ENCODE measurements at places on chromosomes 12 and 14. TPM values are rescaled to one million over a fixed set of nuclear protein-coding genes. Genes with fewer than 3 reads are reported as not detected.

Gene KRT74
- total RNA-seq = not detected

Gene KLHL33
- total RNA-seq = 0.59 TPM

Gene C12orf50
- total RNA-seq = not detected

Gene MLH3
- 16.2 TPM for total RNA-seq

Gene REC8
- total RNA-seq = 92.8 TPM

Gene NEUROD4
- total RNA-seq = not detected

GRCh38 chr14:75913183-75913582 lies 68.6 kb downstream of the TGFB3 start:
- no peak for DNase-seq
- H3K27ac ChIP-seq = no peak overlapping the region
- no peaks in the 10 kb centered on the region for H3K27me3 ChIP-seq
- no peaks in the 10 kb centered on the region for H3K4me1 ChIP-seq

- DNase-seq = no peak
- H3K27ac ChIP-seq = no peak overlapping the region
- H3K27me3 ChIP-seq = no peaks in the 10 kb centered on the region
- H3K4me1 ChIP-seq = no peaks in the 10 kb centered on the region
- H3K36me3 ChIP-seq = no peaks in the 10 kb centered on the region
- H3K4me3 ChIP-seq = no peak overlapping the region
Measured at GRCh38 chr14:82385048-82385447, 851.4 kb upstream of the SEL1L start.

DNA sequence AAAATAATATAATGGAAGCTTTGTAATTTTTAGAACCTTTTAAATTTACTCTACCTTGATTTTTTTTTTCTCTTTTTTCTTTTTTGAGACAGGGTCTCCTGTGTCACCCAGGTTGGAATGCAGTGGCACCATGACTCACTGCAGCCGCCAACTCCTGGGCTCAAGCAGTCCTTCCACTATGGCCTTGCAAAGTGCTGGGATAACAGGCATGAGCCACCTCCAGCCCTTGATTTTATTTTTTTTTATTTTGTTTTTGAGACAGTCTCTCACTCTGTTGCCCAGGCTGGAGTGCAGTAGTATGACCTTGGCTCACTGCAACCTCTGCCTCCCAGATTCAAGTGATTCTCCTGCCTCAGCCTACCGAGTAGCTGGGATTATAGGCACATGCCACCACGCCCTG lies 65.3 kb upstream of the TRAF3 start:
- no peaks in the 10 kb centered on the region for H3K4me1 ChIP-seq
- no peak overlapping the region for H3K4me3 ChIP-seq
- H3K36me3 ChIP-seq = peaks cover 11% of the 10 kb centered on the region
- no peak for DNase-seq
- no peaks in the 10 kb centered on the region for H3K27me3 ChIP-seq

GRCh38 chr12:67789266-67789665 lies 140.7 kb downstream of the DYRK2 start:
- no peaks in the 10 kb centered on the region for H3K27me3 ChIP-seq
- no peaks in the 10 kb centered on the region for H3K4me1 ChIP-seq
- H3K36me3 ChIP-seq = peaks cover 1% of the 10 kb centered on the region

DNA sequence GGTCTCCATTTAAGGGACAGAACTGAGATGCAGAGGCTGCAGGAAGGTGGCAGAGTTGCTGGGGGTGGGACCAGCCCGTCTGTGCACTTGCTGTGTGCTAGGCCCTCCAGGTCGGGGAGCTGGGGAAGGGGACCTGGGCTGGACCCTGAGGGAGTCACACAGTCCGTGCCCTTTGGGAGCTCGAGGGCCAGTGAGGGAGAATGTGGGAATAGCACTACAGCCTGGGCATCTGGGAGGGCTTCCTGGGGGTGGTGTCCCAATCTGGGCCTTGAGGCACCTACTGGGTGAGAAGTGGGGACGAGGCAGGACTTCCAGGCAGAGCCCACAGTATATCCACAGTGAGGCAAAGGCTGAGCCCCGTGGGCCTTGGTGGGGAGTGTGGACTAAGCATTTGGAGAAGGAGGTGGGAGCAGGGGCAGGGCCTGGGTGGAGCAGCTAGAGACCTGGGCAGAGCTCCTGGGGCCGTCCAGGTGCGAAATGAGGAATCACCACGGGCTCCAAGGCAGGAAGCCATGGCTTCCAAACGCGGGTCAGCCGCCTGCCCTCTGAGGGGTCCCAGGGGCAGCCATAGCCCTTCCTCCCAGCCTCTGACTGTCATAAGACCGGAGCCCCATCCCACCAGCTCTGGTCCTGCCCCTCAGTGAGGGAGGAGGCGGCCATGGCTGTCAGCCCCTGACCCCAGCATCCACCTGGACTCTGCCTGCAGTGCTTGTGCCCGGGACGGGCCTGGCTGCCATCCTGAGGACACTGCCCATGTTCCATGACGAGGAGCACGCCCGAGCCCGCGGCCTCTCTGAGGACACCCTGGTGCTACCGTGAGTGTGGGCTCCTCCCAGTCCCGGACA lies 6.6 kb downstream of the ASPG start:
- DNase-seq = no peak
- H3K4me1 ChIP-seq = no peaks in the 10 kb centered on the region
- no peaks in the 10 kb centered on the region for H3K27me3 ChIP-seq
- H3K4me3 ChIP-seq = no peak overlapping the region

- H3K36me3 ChIP-seq = peaks cover 10% of the 10 kb centered on the region
- H3K27me3 ChIP-seq = no peaks in the 10 kb centered on the region
- no peak for DNase-seq
- H3K4me1 ChIP-seq = peaks cover 6% of the 10 kb centered on the region
Measured at GRCh38 chr12:117052386-117053049, 46.7 kb downstream of the TESC start.

GRCh38 chr12:2258025-2258424 lies 205.2 kb downstream of the CACNA1C start:
- peaks cover 10% of the 10 kb centered on the region for H3K27me3 ChIP-seq
- no peaks in the 10 kb centered on the region for H3K4me1 ChIP-seq
- no peaks in the 10 kb centered on the region for H3K36me3 ChIP-seq
- no peak overlapping the region for H3K4me3 ChIP-seq

GRCh38 chr12:10392394-10392930 lies 2.6 kb upstream of the KLRK1 start:
- H3K4me3 ChIP-seq = peak overlapping the region; percentile 74
- peaks cover 54% of the 10 kb centered on the region for H3K4me1 ChIP-seq

DNA sequence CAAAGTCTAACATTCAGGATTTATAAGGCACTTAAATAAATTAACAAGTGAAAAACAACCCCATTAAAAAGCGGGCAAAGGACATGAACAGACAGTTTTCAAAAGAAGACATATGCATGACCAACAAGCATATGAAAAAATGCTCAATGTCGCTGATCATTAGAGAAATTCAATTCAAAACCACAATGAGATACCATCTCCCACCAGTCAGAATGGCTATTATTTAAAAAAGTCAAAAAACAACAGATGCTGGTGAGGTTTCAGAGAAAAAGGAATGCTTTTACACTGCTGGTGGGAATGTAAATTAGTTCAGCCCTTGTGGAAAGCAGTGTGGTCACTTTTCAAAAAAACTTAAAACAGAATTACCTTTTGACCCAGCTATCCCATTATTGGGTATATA lies 60.7 kb upstream of the BDKRB2 start:
- no peak for DNase-seq

DNA sequence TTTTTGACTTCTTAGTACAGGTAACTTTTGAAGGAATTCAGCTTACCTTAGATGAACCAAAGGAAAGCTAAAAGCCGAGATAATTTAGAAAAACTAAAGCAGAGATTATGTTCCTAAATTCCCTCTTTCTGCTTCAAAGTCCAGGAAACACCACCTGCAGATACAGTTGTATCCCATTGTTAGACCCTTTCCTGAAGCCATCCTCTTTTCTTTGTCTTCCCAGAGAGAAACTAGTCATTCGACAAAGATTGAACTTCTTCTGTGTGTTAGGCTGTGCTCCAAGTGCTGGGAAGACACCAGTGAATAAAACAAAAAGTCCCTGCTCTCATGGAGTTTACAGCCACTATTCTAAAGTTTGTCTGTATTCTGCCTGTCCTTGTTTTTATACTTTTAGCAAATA lies 29.3 kb downstream of the PPM1A start:
- no peaks in the 10 kb centered on the region for H3K27me3 ChIP-seq
- H3K4me3 ChIP-seq = no peak overlapping the region
- no peak for DNase-seq
- no peak overlapping the region for H3K27ac ChIP-seq
- H3K4me1 ChIP-seq = peaks cover 4% of the 10 kb centered on the region
- peaks cover 25% of the 10 kb centered on the region for H3K36me3 ChIP-seq

GRCh38 chr14:105322791-105323556 lies 8.4 kb downstream of the PACS2 start:
- no peak overlapping the region for H3K4me3 ChIP-seq
- no peak overlapping the region for H3K27ac ChIP-seq
- no peaks in the 10 kb centered on the region for H3K27me3 ChIP-seq
- peaks cover 8% of the 10 kb centered on the region for H3K4me1 ChIP-seq
- DNase-seq = no peak

GRCh38 chr12:127606476-127607015 lies 660.4 kb upstream of the TMEM132C start:
- H3K4me1 ChIP-seq = no peaks in the 10 kb centered on the region
- no peak overlapping the region for H3K4me3 ChIP-seq
- no peak for DNase-seq
- H3K27ac ChIP-seq = no peak overlapping the region
- H3K36me3 ChIP-seq = no peaks in the 10 kb centered on the region
- H3K27me3 ChIP-seq = no peaks in the 10 kb centered on the region

- H3K4me3 ChIP-seq = no peak overlapping the region
- no peaks in the 10 kb centered on the region for H3K27me3 ChIP-seq
- H3K36me3 ChIP-seq = peaks cover 34% of the 10 kb centered on the region
- H3K27ac ChIP-seq = no peak overlapping the region
- peaks cover 22% of the 10 kb centered on the region for H3K4me1 ChIP-seq
Measured at GRCh38 chr12:12452326-12452902, 95.5 kb downstream of the BORCS5 start.

- H3K27ac ChIP-seq = no peak overlapping the region
- no peaks in the 10 kb centered on the region for H3K4me1 ChIP-seq
- DNase-seq = no peak
- no peak overlapping the region for H3K4me3 ChIP-seq
- H3K27me3 ChIP-seq = no peaks in the 10 kb centered on the region
Measured at GRCh38 chr12:92794814-92795213, 92.0 kb downstream of the PLEKHG7 start.

- DNase-seq = no peak
- peak overlapping the region; percentile 52 for H3K4me3 ChIP-seq
- no peak overlapping the region for H3K27ac ChIP-seq
- H3K36me3 ChIP-seq = no peaks in the 10 kb centered on the region
- H3K4me1 ChIP-seq = peaks cover 13% of the 10 kb centered on the region
- H3K27me3 ChIP-seq = peaks cover 67% of the 10 kb centered on the region
Measured at GRCh38 chr12:67070604-67071003, 198.6 kb upstream of the CAND1 start.

- no peak overlapping the region for H3K4me3 ChIP-seq
- H3K27me3 ChIP-seq = no peaks in the 10 kb centered on the region
- no peaks in the 10 kb centered on the region for H3K4me1 ChIP-seq
- H3K36me3 ChIP-seq = no peaks in the 10 kb centered on the region
Measured at GRCh38 chr12:98217257-98217656, 298.1 kb upstream of the TMPO start.

DNA sequence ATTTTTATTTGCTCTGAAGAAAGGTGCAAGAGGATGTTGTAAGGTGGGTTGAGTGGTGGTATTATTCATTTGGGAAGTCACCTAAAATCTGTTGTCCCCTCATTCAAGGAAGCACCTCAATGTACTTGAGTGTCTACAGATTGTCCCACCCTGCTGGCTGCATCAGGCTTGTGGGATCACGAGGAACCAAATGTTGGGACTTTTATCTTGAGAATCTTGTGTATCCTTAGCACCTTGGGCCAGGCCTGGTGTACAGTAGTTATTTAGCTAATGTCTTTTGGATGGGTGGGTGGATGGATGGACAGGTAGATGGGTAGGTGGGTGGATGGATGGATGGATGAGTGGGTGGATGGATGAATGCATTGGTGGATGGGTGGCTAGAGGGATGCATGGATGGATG lies 519.3 kb downstream of the BCL11B start:
- H3K4me3 ChIP-seq = no peak overlapping the region
- H3K4me1 ChIP-seq = peaks cover 11% of the 10 kb centered on the region
- peaks cover 11% of the 10 kb centered on the region for H3K36me3 ChIP-seq
- no peak overlapping the region for H3K27ac ChIP-seq
